ENCODE measurements at places on chromosomes 1 and 21. TPM values are rescaled to one million over a fixed set of nuclear protein-coding genes. Genes with fewer than 3 reads are reported as not detected.

NOTCH2 gene
- 60.4 TPM for total RNA-seq

LCE2A gene
- not detected for total RNA-seq

VHLL gene
- not detected for total RNA-seq

UBXN10 gene
- total RNA-seq, result 0.73 TPM

DNA sequence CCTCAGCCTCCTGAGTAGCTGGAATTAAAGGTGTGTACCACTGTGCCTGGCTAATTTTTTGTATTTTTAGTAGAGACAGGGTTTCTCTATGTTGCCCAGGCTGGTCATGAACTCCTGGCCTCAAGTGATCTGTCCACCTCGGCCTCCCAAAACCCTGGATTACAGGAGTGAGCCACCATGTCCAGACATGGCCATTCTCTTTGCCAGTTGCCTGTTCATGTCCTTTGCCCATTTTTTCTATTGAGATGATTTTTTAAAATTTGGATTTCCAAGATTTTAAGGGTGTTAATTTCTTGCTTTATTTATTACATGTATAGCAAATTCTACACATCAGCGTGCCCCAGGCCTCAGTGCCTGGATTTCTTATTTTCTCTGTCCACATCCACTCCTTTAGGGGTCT lies 2.8 kb downstream of the POLR3GL start:
- no peak for DNase-seq

DNA sequence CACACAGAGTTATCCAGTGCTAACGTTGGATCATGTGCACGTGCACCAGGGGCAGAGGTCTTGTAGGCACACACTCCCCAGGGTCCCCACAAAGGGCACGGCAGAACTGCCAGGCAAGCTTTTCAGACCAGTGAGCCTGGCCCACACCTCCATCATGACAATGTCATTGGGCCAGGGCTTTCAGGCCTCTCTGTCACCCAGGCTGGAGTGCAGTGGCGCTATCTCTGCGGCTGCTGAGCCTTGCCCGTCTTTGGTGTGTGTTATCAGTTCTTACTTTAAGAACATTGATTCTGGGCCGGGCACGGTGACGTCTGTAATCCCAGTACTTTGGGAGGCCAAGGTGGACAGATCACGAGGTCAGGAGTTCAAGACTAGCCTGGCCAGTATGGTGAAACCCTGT lies 44.2 kb downstream of the PKNOX1 start:
- DNase-seq, result no peak

GRCh38 chr1:116493484-116494352 lies 77.1 kb downstream of the CD58 start:
- DNase-seq, result no peak

- no peak for DNase-seq
These were observed 4.9 kb upstream of the ABCD3 start for GRCh38 chr1:94413311-94413710.

DNA sequence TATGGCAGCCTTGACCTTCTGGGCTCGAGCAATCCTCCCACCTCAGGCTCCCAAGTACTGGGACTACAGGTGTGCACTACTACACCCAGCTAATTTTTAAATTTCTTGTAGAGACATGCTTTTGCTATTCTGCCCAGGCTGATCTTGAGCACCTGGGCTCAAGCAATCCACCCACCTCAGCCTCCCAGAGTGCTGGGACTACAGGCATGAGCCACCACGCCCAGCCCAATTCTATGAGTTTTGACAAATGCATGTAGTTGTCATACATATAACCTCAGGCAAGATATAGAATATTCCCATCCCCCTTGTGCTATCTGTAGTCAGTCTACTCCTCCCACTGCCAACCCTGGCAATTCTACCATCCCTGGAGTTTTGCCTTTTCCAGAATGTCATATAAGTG lies 38.7 kb upstream of the TTC22 start:
- no peak for DNase-seq

- DNase-seq, result no peak
These were observed 22.2 kb upstream of the ERG start for GRCh38 chr21:38520511-38520910.

DNA sequence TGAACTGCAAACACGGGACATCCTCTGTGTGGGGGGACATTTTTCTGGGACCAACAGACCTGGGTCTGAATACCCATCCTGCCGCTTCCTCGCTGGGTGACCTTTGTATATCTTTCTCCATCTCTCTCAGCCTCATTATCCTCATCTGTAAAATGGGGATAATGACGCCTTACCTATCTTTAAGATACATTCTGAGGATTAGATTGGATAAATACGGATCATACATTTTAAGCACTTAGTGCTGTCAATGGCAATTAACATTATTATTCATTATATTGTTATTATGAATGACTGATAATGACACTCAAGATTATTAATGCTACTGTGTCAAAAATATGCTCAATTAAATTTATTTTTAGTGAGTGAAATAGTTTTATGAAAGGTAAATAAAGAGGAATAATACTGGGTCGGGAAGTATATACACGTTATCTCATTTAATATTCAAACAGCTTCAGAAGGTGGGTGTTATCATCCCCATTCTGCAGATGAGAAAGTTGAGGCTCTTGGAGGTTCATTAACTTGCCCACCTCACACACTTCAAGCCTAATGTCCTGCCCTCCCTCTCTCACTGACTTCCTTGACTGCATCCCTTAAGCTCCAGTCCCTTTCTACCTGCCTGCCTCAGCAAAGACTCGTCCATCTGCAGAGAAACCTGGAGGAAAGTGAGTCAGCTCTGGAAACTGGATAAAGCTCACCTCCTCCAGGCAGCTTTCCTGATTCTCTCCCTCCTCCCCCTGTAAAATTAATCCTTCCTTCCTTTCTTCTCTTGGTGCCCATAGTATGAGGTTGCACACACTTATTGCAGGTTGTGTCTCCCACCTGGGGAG lies 120.7 kb upstream of the JUN start:
- DNase-seq, result no peak

- no peak for DNase-seq
These were observed 112.0 kb downstream of the UBE2U start for GRCh38 chr1:64315402-64315801.

DNA sequence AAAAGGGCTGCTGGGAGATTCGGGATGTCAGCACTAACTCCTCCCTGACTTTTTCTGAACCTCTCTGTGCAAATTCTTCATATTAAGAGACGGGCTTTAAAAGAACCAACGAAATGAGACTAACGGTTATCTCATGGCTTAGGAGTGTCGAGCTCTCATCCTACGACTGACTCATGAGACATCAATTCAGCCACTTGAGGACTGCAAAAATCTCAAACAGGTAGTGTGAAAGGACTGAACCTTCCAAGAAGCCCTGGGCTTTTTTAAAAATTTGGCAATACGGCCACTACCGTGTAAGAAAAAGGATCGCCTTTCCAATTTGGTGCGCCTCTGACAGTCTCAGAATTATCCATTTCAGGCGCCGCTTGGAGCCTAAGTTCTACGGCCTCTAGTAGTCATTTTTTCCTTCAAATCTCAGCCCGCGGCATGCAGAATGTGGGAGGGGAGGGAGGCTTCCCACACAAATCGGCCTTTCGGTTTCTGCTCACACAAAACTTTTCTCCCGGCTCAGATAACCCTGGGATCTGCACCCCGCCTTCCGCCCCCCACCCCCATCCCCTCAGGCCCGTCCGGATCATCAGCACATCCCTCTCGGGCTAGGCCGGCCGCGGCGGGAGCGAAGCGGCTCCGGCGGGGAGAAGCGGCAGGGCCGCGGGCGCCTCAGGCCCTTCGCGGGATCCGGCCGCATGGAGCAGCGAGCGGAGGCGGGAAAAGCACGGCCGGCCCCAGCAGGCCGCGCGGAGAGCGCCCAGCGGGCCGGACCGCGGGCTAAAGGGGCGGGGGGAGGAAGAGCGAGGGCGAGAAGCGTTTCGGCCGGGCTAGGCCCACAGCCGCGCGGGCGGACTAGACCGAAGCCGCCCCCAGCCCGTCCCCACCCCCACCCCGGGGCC lies 618 bp downstream of the HNRNPR start:
- DNase-seq, result peak; percentile 22
